NCI-H226 (cell line): ENCODE measurements at places on chromosomes 7 and 10.

- no peak for DNase-seq
These were observed 82.4 kb downstream of the CADPS2 start for GRCh38 chr7:122803851-122804250.

DNA sequence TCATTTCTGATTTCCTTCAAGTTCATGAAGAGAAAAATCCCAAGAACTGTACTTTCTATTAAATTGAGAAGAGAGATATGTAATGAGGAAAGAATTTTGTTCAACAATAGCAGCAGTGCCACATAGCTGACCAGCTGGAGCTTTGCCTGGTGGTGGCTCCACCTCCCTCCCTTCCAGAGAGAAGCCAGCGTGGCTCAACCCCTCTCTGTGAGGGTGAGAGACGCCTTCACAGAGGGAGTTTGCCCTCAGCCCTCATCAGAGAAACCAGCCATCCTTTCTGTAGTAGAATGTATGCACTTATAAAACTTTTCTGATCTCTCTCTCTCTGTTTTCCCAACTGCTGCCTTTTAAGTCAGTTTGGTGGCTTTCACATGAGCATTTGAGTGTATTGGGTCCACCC is 20.5 kb upstream of the COL1A2 start:
- peak; percentile 51 for DNase-seq

- no peak for DNase-seq
These were observed 30.4 kb downstream of the FOXK1 start for GRCh38 chr7:4712281-4713182.

DNA sequence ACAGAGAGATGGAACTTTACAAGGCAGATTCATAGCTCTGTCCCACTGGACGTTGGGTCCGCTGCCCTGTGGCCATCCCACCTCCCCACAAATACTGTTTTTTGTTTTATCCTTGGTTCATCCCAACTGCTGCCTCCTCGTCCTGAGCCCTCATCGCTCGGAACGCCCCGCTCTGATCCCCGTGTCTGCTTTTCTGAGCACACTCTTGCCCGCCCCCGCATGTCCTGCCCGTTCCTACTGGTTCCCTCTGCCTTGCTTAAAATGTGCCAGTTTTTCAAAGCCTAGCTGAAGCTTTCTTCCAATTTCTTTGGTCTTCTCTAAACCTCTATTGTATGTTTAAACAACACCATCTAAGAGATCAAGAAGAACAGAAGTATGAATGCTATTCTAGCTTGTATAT is 19.4 kb downstream of the RNF32 start:
- no peak for DNase-seq

DNA sequence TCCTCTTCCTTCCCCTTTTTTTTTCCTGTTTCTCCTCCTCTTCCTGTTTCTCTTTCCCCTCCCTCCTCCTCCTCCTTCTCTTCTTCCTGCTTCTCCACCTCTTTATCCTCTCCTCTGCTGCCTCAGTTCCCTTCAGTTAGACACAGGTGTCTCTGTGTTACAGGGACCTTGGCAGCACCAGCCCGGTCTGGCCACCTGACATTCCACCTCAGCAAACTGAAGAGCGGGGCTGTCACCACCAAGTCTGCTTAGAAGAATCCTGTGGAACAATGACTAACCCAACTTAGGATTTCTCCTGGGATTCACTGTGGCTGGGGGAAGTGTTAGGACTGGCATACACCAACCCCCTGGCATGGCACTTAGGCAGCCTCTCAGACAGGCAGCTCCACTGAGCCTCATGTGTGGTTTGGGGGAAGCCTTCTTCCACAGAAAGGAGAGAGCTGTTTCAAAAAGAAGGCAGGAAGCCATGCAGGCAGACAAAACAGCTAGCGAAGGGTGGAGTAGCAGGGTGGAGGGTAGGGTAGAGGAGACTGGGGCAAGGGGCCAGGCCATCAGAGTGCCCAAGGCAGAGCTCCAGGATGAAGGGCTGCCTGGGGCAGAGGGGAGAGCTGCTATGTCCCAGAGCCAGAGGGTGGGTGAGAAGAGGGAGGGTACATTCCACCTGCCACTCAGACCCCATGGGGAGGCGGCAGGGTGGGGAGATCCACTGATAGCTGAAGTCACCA is 13.2 kb upstream of the GDF10 start:
- DNase-seq = no peak

DNA sequence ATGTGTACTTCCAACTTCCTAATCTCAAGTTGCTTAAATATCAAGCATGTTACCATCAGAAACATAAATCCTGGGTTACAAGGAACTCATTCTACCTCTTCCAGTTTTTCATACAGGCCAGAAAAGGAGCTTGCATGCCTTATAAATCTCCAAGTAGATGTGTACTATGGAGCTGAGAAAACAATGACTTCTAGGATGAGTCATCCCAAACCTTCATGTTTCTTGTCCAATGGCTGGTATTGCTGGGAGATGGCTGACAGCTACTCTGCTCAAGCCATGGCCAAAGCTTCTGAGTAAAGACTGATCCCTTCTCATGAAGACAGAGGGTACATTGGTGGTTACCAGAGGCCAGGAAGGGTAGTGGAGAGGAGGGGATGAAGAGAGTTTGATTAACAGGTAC is 8.6 kb downstream of the RAPGEF5 start:
- peak; percentile 72 for DNase-seq

- DNase-seq = no peak
These were observed 13.1 kb downstream of the IFT22 start for GRCh38 chr7:101308245-101309085.

GRCh38 chr7:16759840-16760239 is 6.3 kb downstream of the TSPAN13 start:
- no peak for DNase-seq

DNA sequence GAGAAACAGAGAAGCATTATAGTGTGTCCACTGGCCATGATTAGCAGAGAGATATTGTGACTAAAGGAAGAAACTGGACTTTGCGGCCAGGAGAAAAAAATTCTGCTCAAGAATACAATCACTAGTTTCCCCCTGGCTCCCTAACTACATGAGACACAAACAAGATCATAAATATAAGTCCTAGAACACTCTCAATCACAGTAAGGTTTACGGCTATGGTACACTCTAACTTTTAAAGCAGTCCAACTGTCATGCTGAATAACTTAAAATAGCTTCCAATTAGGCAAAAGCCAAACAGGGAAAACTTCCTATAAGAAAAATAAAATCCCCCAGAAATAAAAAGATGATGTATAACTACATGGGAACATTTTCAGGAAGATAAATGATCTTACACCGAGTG is 132.1 kb downstream of the STRA8 start:
- DNase-seq = no peak

DNA sequence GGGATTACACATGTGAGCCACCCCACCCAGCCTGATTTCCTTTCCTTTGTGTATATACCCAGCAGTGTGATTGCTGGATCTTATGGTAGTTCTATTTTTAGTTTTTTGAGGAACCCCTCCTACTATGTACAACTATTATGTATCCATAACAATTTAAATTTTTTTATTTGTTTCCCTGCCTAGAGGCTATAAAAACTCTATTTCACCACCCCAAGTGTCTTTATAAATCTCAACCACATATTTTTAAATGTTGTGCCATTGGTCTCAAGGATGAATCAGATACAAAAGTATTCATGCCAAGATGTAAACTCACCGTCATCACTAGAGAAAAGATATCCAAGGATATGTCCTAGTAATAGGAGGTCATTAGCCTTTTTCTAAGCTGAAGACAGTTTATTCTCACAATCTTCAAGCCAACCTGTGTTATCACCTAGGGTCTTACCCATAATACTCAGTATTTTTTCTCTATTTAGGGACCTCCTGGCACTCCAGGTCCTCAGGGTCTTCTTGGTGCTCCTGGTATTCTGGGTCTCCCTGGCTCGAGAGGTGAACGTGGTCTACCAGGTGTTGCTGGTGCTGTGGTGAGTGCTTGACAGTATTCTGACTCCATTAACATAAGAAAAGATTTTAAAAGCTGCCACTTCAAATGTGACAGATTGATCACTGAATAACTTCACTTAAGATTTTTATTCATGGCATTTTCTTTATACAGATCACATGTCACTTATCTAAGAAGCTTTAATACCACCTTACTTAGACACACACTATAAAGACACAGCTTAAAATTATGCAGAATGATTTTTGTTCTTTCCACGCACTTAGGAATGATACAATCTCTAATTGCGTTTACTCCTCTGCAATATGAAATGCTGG is 29.4 kb downstream of the COL1A2 start:
- peak; percentile 74 for DNase-seq

DNA sequence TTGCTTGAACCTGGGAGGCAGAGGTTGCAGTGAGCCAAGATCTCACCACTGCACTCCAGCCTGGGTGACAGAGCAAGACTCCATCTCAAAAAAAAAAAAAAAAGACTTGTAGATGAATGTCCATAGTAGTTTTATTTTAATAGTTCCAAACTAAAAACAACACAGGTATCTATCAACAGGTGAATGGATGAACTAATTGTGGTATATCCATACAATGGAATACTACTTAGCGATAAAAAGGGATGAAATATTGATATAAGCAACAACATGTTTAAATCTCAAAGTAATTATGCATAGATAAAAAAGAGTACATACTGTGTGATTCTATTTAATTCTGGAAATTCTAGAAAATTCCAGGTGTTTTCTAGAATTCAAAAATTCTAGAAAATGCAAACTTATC is 37.5 kb upstream of the MRPS16 start:
- no peak for DNase-seq

DNA sequence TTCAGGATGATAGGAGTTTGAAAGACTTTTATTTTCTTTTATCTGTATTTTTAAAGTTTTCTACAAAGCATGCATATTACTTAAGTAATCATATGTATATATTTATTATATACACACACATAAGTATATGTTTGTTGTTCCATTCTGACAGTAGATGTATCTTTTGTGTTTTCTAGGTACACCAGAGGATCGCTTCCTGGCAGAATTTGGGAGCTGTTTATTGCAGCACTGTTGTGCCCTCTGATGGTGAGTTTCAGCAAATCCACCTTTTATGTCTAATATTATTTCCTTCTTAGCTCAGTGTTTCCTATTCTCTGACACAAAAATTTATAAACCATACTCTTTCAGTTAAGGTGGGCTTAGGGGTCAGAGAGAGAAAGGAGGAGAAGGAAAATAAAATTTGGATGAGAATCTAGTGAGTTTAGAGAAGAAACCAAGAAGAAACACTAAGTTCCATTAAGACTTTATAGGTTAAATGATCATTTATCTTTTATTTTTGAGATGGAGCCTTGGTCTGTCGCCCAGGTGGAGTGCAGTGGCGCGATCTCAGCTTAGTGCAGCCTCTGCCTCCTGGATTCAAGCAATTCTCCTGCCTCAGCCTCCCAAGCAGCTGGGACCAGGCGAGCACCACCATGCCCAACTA is 59.2 kb upstream of the OIT3 start:
- DNase-seq = peak; percentile 29

DNA sequence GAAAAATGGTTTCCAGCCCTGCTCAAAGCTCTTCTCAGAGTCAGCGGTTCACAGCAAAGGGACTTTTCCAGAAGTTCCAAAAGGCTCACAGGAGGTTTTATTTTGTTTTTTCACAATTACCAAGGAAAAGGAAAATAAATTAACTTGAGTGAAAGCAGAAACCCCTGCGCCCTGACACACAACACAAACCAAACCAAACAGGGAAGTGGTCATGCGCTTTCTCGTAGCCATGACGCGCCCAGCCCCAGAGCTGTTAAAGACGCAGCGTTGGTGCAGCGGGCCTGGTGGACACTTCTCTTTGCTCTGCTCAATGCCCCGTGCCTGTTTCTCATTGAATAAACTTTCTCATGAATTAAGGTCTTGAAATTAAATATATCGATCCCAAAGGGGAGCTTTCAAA is 134.4 kb upstream of the LYZL2 start:
- DNase-seq = no peak

DNA sequence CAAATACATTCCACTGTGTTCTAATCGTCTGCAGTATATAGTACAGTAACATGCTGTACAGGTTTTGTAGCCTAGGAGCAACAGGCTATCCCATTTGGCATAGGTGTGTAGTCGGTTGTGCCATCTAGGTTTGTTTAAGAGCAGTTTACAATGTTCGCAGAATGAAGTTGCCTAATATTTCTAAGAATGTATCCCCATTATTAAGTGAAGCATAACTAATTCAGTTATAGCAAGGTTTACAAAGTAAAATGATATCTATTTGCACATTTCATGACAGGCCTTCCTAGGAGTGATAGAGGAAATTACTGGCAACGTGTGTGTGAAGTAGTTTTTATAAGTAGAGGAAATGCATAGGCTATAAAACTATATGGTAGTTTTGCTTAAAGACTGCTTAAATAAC is 4.0 kb downstream of the CREM start:
- DNase-seq = no peak

DNA sequence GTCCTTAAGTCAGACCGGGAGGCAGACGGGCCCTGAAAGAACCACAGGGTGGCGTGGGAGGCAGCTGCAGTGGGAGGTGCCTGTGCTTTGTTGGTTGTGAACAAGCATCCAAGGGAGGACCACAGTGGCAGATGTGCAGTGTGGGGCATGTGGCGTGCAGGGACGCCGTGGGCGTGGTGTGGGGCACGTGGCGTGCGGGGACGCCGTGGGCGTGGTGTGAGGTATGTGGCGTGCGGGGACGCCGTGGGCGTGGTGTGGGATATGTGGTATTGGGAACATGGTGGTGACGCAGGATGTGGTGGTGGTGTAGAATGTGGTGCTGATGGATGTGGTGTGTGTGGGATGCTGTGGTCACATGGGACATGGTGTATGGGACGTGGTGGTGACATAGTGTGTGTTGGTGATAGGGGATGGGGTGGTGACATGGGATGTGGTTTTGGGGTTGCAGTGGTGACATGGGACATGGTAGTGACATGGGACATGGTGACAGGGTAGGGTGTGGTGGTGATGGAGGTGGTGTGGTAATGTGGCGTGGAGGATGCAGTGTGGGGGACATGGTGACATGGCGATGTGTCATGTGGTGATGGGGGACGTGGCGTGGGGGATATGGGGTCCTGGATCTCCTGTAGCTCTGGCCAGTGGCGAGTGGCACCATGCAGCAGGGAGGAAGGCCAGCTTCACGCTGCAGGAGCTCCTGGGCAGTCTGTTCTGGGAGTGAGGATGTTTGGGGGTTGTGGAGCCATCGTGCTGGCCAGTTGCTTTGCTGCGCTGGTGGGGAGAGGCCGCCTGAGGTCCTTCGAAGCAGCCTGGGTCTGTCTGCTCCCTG is 78.8 kb downstream of the INPP5A start:
- no peak for DNase-seq
